ENCODE measurements at places on chromosomes 12 and 14. TPM values are rescaled to one million over a fixed set of nuclear protein-coding genes. Genes with fewer than 3 reads are reported as not detected.

Gene OVCH1
- not detected for total RNA-seq

Gene KRT78
- total RNA-seq, result 1.5 TPM

Gene ASCL1
- not detected for total RNA-seq

Gene GLRX5
- 23.2 TPM for total RNA-seq

Gene NTF3
- not detected for total RNA-seq

Gene DAO
- not detected for total RNA-seq

Gene B4GALNT1
- 17.9 TPM for total RNA-seq

Gene GPRC5D
- not detected for total RNA-seq

GRCh38 chr14:104794993-104795780 is at the start of gene AKT1:
Gene AKT1, minus strand, starts transcription at chr14:104795748. Its CDS starts 3,105 bp downstream, at chr14:104792643.
- DNase-seq, result peak; percentile 25

GRCh38 chr14:73283608-73284379 is 46.5 kb downstream of the PAPLN start:
- no peak for DNase-seq

Gene CCDC85C
- total RNA-seq, result 24.8 TPM

DNA sequence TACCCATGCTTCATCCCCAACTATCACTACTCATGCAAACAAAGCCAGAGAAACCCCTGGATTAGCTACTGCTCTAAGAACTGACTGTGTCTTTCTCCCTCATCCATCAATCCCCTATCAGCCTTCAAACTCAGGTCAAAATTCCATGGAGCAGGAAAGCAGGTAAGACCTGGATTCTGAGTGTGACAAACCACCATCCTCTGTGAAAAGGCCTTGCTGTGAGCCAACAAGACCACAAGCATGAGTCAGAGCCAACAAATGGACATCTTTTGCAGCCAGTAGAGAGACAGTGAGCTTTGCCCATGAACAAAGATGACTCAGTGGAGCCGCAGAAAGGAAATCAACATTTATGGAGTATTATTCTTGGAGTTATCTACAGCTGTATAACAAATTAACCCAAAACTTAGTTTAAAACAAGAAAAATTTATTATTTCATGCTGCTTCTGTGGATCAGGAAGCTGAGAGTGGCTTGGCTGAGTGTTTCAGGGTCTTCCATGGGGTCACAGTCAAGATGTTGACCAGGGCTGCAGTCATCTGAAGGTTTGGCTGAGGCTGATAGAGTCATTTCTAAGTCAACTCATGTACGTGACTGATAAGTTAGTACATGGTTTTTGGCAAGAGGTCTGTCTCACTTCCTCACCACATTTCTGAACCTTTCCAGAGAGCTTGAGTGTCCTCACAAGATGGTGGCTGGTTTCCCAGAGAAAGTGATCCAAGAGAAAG is 61.1 kb downstream of the PITPNM2 start:
- DNase-seq, result peak; percentile 69

Gene ZNF891
- 2.4 TPM for total RNA-seq

DNA sequence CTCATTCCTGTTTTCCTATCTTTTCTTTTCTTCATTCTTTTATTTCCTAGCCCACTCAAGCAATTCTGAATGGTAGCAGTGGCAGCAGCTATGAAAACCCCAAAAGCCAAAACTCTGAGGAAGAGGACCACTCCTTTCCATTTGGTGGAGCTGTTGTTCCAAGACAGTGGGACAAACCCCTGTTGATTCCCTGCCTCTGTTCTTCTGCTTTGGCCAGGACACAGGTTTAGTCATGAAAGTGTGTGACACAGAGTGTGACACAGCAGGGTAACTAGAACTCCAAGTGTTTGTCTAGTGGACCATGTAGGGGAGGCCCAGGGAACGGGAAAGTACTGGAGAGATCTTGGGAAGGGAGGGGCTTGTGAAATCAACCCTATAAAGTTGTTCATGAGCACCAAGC is 71.1 kb downstream of the PTCSC3 start:
- peak; percentile 7 for DNase-seq
